Upper lobe of left lung (tissue), 6 donors: ENCODE measurements at places on chromosomes 7 and 10. TPM values are rescaled to one million over a fixed set of nuclear protein-coding genes. Genes with fewer than 3 reads are reported as not detected.

The FAS gene
- total RNA-seq, result 41.6 TPM

GRCh38 chr10:124497196-124497881 is 35.7 kb downstream of the LHPP start:
- no peaks in the 10 kb centered on the region for H3K4me1 ChIP-seq
- H3K36me3 ChIP-seq, result no peaks in the 10 kb centered on the region
- no peak for DNase-seq
- no peak overlapping the region for H3K4me3 ChIP-seq
- H3K27ac ChIP-seq, result no peak overlapping the region
- H3K27me3 ChIP-seq, result no peaks in the 10 kb centered on the region

The PIK3CG gene
- 7.1 TPM for total RNA-seq

- H3K4me1 ChIP-seq, result peaks cover 43% of the 10 kb centered on the region
- H3K27me3 ChIP-seq, result peaks cover 85% of the 10 kb centered on the region
Observed at GRCh38 chr7:27196287-27196767, 3.6 kb downstream of the HOXA13 start.

DNA sequence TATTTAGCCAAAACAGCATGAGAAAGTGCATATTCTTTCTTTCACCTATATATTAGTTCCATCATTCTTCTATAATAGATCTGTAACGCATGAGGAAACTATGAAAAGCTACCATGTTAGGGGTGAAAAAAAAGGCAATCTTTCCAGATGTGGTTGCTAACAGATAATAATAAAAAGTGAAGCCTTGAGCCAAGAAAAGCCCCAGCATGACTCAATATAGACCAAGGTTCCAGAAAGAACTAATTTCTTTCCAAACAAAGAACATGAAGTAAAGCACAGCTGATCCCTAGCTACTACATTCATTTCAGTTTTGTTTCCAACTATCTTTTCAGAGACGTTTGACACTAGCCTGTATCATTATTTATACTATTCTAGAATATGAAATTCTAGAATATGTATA is 16.4 kb downstream of the ARL4A start:
- no peaks in the 10 kb centered on the region for H3K36me3 ChIP-seq
- no peaks in the 10 kb centered on the region for H3K27me3 ChIP-seq
- no peak overlapping the region for H3K27ac ChIP-seq
- peaks cover 4% of the 10 kb centered on the region for H3K4me1 ChIP-seq

The PCGF5 gene
- 29.3 TPM for total RNA-seq

GRCh38 chr10:122264931-122265330 is 6.2 kb upstream of the BTBD16 start:
- no peak for DNase-seq
- no peak overlapping the region for H3K4me3 ChIP-seq
- no peaks in the 10 kb centered on the region for H3K4me1 ChIP-seq
- H3K27ac ChIP-seq, result no peak overlapping the region
- H3K36me3 ChIP-seq, result no peaks in the 10 kb centered on the region
- H3K27me3 ChIP-seq, result no peaks in the 10 kb centered on the region

The OR2A1 gene
- 0.46 TPM for total RNA-seq

- peak overlapping the region; percentile 81 for H3K27ac ChIP-seq
- no peak overlapping the region for H3K4me3 ChIP-seq
- DNase-seq, result no peak
- H3K4me1 ChIP-seq, result peaks cover 67% of the 10 kb centered on the region
- no peaks in the 10 kb centered on the region for H3K27me3 ChIP-seq
Observed at GRCh38 chr7:44981035-44981706, 2.4 kb upstream of the MYO1G start.

DNA sequence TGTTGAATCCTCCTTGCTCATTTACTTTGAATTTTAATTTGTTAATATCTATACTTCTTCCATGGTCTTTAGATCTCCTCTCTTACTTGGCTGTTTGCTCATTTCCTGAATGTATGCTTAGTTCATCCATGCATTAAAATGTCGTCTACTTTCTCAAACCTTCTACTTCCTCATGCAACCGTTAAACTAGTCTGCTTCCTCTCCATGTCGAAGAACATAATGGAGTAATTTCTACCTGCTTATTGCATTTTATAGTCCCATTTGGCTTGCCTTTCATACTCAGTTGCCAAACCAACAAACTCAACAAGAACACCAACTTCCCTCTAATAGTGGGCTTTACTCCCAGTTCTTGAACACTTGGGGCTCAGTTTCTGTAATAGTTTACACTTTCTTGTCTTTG is 43.8 kb upstream of the SEMA3D start:
- no peaks in the 10 kb centered on the region for H3K27me3 ChIP-seq
- H3K4me3 ChIP-seq, result no peak overlapping the region
- H3K27ac ChIP-seq, result no peak overlapping the region

The TUBAL3 gene
- not detected for total RNA-seq

DNA sequence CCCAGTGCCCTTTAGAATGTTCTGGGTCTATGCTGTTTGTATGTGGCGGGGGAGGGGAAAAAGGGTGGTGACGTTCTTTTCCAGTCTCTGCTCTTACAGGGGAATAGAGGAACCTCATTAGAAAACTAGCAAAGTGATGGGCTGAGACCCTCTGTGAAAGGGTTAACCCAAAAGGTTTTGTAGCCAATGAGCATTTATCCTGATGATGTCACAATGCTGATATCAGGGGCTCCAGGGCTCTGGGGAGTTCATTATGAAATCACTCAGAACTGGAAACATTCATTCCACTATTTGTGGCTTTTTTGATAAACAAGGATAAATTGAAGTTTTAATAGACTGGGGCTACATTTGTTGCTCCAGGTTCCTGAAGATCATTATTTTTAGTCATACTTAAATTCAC is 71.7 kb downstream of the ARID5B start:
- no peak for DNase-seq
- no peaks in the 10 kb centered on the region for H3K36me3 ChIP-seq
- no peak overlapping the region for H3K4me3 ChIP-seq
- H3K27me3 ChIP-seq, result no peaks in the 10 kb centered on the region
- H3K27ac ChIP-seq, result no peak overlapping the region
- peaks cover 10% of the 10 kb centered on the region for H3K4me1 ChIP-seq

The LRRC17 gene
- 4.0 TPM for total RNA-seq

The SEC24C gene
- total RNA-seq, result 66.0 TPM

DNA sequence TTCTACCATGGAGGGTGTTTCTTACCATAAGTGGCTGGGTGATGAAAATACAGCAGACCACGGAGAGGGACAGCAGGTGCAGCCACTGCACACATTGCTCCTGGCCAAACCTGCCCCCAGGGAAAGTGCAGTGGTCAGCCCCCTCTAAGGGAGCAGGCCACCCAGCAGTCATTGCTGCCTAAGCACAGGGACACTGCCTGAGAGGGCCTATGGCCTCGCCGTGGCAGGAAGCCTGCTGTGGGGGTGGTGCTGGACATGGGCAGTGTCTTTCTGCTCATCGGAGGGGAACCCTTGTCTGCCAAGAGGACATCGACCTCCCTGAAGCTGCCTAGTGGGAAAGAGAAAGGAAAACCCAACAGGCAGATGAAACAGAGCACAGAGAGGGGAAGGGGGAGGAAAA is 118.3 kb downstream of the PKD1L1 start:
- H3K36me3 ChIP-seq, result no peaks in the 10 kb centered on the region
- H3K27me3 ChIP-seq, result no peaks in the 10 kb centered on the region
- H3K4me1 ChIP-seq, result no peaks in the 10 kb centered on the region
- H3K27ac ChIP-seq, result no peak overlapping the region
- no peak overlapping the region for H3K4me3 ChIP-seq

The C7orf57 gene
- total RNA-seq, result 15.5 TPM

DNA sequence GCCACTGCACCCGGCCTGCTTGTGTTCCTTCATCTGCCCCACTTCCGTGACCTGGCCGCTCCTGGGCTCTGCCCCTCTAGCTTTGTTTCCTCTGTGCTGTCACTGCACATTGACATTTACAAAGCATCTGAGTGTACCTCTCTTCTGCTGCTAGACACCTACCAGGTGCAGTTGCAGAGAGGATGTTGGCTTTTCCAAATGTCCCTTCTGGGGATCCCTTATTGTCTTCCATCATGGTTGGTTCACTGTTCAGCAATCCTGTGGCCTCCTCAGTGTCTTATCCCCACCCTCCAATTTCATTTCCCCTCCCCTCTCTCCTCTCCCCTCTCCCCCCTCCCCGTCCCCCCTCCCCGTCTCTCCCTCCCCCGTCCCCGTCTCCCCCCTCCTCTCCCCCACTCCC is 13.8 kb downstream of the VWA2 start:
- no peak for DNase-seq
- H3K4me3 ChIP-seq, result no peak overlapping the region
- no peaks in the 10 kb centered on the region for H3K27me3 ChIP-seq
- H3K27ac ChIP-seq, result no peak overlapping the region
- H3K4me1 ChIP-seq, result peaks cover 1% of the 10 kb centered on the region
- H3K36me3 ChIP-seq, result no peaks in the 10 kb centered on the region

DNA sequence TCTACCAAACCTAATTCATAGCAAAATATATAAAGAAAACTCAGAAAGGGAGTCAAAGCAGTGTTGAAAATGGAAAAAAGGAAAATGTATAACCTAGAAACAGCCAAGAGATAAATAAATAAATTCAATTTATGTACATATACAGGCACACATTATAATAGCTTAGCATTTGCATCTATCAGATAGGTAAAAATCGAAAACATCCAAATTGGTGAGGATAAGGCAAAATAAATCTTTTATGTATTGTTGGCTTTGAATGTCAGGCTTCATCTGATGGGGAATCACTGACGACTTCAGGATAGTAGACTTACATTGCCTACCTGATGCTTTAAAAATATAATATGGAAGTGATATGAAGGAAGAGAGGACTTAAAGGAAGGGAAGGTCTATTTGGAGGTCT is 20.6 kb upstream of the CHRM2 start:
- no peak overlapping the region for H3K27ac ChIP-seq
- H3K4me3 ChIP-seq, result no peak overlapping the region
- no peaks in the 10 kb centered on the region for H3K27me3 ChIP-seq
